ENCODE measurements at places on chromosomes 12 and 14.

DNA sequence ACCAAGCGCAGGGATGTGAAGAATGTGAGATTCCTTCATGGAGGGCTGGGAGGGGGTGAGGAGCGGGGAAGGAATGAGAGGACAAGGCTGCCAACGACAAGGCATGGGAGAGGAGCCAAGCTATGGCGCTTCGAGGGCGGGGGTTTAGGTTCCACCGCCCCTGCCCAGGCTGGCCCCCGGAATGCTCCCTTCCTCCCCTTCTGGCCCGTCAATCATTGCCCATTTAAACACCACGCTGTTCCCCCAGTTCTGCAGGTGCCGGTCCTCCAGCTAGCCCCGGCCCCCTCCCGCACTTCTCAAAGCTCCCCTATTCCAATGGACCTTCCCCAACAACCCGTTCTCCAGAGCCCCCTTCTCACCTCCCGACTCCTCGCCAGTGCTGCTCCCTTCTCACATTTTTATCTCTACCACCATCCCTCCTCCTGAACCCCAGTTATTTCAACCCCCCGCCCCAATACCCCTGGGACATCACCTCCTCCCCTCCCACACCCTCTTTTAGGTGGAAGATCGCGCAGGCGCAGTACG is 428 bp downstream of the RNF41 start:
- DNase-seq: peak; percentile 14

- DNase-seq: no peak
Observed at GRCh38 chr12:22250762-22251161, 83.7 kb downstream of the ST8SIA1 start.

GRCh38 chr12:113158439-113159203 is 9.1 kb downstream of the CFAP73 start:
- no peak for DNase-seq

GRCh38 chr14:105314287-105315200 is at the start of gene PACS2:
PACS2 (plus strand) TSS chr14:105314748; CDS start chr14:105314919, 171 bp downstream.
- peak; percentile 84 for DNase-seq

DNA sequence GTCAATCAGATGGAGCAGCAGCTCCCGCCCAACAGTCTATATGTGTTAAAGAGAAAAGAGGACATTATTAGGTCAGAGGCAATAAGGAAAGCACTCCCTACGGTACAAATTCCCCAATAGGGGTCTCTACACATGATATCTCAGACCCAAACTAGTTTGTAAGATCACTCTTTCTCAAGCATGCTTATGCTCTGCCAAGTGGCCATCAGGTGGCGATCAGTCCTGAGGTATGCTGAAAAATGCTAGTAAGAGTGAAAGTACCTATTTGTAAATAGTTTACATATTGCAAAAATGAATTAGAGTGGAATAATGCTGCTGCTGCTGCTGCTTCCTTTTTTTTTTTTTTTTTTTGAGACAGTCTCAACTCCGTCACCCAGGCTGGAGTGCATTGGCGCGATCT is 61.0 kb downstream of the CPM start:
- DNase-seq: no peak

DNA sequence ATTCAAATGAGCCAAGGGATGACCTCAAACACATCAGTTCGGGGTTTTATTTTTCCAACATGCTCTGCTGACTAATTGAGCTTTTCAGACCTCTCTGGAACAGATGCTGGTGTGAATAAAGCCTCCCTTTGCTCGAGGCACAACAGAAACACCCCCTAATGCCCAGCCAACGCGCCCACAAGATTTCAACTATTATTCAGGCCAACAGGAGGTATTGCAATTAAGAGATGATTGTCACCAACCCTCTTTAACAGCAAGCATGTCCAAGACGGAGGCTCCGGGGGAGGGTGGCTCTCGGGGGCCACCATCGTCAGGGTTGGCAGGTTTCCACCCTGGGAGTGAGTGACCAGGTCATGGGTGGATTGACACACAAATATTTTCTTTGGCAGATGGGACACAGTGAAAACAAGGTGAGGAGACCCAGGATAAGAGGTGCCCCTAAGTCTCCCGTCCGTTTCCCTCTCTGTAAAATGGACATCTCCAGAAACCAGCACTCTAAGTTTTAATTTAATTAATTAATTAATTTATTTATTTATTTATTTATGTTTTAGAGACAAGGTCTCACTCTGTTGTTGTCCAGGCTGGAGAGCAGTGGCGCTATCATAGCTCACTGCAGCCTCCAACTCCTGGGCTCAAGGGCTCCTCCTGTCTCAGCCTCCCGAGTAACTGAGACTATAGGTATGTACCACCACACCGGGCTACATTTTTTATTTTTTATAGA is 56.1 kb downstream of the MAP1LC3B2 start:
- no peak for DNase-seq

DNA sequence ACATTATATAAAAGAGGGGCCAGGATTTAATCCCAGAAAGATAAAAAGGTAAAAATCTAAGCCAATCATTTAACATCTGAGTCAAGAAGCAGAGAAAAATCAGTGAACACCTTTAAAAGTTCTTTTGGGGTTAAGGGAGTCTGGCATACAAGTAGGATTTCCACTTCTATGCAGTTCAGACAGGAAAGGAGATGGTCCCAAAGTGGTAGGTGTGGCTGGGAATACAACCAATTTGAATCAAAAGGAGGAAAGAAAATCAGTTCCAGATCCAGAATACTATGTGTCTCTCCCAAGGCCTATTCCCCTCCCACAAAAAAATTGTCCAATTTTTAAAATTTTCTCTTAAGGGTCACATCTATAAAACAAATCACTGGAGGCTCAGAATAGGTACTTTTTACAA is 167.4 kb downstream of the PHLDA1 start:
- DNase-seq: no peak

GRCh38 chr12:52280796-52281560 is 6.5 kb downstream of the KRT86 start:
- no peak for DNase-seq

- DNase-seq: no peak
Observed at GRCh38 chr12:130994821-130995375, 41.2 kb downstream of the ADGRD1 start.

DNA sequence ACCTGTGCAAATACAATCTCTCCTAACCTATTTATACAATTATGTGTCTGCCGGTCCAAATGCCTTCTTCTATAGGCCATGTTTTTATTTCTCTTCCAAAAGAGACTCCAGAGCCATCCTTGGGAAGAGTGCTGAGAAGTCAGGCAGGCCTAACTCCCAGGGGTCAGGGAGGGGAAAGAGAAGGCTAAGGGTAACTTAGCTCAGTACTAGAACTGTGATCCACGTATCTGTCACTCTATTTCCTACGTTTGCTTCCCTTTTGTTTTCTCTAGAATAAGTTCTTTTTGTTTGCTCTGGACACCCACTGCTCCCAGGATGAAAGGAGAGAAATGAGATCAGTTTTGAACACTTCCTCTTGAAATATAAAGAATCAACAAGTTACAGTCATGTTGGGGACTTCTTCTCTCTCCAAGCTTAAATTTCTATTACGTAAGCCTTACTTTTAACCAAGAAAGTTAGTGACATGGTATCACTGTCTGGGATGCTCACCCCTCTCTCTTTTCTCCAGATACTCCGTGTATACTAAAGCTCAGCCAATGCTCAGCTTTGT is 79.2 kb downstream of the DAD1 start:
- no peak for DNase-seq

DNA sequence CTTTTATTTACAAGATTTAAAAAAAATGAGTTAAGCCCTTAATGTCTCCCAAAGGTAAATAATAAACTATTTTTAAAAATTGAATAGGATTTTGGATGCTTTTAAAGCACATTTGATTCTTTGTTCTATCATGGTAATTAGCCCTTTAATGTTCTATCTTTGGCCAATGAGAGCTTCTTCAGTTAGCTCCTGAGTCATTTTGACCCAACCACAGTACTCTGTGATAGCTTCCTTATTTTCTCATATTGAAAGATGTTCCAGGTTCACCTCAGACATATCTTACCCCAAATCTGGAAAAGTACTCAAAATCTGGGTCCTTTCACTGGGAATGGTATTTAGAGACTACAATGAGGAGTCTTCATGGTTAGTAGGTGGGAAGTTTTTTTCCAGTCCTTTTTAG is 98.0 kb downstream of the MYRFL start:
- DNase-seq: no peak

- no peak for DNase-seq
Observed at GRCh38 chr12:83128540-83128939, 441.8 kb downstream of the TMTC2 start.

Measured in NCI-H510A (cell line).